ENCODE measurements at places on chromosomes 1 and 21.

- no peak for DNase-seq
Measured at GRCh38 chr21:39319814-39320332, 6.4 kb upstream of the BRWD1 start.

DNA sequence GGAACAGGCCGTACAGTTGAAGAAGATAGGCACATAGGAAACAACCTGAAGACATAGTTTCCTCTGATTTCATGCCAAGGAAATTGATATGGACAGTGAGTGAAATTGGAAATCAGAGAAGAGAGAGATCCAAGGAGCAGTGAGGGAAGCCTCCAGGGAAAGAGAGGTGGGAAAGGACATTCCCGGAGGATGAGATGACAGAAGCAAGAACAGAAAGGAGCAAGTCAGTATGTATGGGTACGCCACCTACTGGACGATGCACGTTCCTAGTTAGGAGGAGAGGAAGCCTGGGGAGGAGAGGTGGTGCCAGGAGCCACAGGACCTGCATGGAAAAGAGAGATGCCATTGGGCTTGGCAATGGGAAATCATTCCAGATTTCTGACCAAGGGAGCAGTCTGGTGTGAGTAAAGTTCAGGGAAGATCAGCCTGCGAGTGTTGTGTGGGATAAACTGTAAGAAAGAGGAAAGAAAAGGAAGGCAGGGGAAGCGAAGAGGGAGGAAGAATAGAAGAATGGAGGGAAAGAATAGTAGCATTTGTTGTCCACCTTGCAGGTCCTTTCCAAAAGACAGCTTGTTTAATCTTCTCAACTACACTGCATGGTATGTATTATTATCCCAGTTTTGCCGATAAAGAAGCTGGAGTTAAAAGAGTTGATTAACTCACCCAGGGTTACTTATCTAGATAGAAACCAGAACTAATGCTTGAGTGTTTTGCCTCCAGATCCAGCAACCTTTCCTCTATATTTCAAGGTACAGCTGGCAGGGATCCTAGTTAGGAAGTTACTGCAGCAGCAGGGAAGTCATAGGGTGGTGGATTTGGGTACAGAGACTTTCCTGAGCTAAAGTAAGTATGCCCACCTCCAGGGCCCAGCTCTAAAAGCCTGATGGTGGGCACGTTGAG lies 27.4 kb downstream of the C1orf116 start:
- peak; percentile 42 for DNase-seq

DNA sequence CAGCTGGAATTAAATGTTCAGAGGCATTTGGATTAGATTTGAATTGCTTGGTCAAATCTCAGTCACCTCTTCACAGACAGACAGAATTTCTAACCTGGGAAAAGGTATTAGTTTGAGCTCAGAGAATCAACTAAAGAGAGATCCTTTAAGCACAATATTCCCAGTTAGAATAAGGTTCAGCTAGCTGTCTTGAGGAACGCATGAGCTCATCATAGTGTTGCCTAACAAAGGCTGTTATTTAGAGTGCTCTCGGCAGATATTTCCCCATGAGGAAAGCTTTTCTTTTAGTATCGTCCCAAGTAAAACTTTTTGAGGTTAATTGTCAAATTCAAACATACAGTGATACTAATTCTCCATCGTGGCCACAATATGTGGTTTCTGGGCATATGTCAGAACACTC lies 269.9 kb downstream of the HLX start:
- peak; percentile 69 for DNase-seq

- DNase-seq, result no peak
Measured at GRCh38 chr1:2496087-2496622, 20.1 kb downstream of the PLCH2 start.

DNA sequence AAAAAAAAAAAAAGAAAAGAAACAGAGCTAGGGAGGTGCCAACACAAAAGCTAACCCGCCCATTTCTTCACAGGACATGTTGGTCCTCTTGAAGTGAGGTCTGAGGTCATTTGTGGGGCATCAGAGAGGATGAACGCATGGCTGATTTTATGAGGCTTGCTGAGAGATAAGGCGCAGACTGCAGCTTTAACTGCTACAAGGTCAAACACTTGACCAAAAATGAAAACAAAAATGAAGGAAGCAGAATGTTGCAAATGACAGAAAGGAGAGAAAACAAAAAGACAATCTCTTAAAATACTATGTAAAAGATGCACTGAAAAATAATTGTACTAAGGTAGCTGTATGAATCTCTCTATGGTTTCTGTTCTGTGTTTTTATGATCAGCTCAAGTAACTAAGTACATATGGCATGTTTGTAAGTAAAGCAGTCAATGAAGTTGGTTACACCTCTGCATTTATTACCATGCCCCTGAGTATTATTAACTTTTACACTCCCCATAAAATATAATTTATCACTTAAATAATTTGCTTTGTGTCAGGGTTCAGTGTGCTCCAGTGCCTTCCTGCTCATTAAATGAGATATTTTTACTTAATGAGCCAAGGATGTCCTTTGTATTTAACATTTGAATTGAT lies 249.1 kb upstream of the NR5A2 start:
- DNase-seq, result no peak

DNA sequence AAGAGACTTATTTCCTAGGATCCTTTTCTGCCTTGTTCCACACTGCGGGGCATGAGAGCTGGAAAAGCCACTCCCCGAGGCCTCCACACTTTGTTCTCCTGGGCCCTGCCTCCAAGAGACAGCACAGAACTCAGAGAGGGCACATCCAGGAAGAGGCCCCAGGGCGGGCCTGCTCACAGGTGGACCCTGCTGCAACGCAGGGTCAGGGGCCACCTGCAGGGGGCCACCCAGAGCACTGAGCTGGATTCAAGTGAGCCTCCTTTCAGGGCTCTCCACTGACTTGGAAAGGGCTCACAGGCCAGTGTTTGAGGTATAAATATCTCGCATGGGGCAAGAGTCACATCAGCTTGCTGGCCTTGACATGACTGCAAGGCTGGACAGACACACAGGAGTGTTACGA lies 4.8 kb downstream of the RGS16 start:
- DNase-seq, result no peak

- no peak for DNase-seq
Measured at GRCh38 chr1:204338997-204339396, 20.7 kb downstream of the PLEKHA6 start.

GRCh38 chr1:23799570-23800399 lies 769 bp downstream of the GALE start:
- DNase-seq, result peak; percentile 57

DNA sequence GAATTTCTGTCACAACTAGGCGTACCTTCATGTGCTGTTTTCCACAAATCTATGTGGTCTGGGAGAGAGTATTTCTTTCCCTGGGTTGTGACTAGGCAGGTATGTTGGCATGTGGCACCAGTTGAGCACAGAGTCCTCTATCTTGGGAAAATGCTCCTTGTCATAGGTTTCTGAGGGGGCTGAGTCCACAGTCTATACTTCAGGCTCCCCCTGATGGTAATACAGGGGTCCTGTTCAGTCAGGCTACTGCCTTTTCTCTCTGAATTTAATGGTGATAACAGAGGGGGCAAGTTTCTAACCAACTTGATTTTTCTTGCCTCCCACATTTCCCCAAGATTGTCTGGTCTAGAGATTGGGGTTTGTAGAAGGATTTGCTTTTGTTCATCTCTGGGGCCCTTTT lies 35.8 kb downstream of the VANGL1 start:
- DNase-seq, result no peak

- DNase-seq, result no peak
Measured at GRCh38 chr1:244992833-244993232, 128.5 kb upstream of the HNRNPU start.

GRCh38 chr1:57204942-57205787 lies 218.7 kb downstream of the DAB1 start:
- DNase-seq, result no peak

- peak; percentile 39 for DNase-seq
Measured at GRCh38 chr1:9990944-9991343, 6.1 kb upstream of the RBP7 start.

DNA sequence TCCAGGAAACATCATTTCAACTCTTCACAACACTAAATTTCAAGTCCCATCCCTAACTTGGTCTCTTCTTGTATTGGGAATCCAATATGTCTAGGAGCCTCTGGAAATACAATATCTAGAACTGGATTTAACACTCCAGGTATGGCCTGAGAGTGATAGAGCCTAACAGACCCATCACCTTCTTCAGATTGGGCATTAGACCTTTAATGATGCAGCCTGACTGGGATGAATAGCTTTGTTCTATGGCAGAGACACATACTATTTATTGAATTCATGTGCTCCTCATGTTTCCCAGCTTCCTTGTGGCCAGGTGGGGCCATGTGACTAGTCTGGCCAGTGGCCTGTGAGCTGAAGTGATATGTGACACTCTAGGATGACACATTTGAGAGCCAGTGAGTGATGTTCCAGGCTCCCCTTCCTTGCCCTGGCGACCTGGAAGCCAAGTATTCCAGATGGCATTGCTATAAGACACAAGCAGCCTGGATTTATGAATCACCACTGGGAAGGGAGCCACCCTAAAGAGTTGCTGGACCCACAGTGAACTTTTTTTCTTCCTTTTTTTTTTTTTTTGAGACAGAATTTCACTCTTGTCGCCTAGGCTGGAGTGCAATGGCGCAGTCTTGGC lies 31.0 kb upstream of the POU3F1 start:
- no peak for DNase-seq

GRCh38 chr21:33670076-33670978 lies 28.0 kb downstream of the ITSN1 start:
- DNase-seq, result peak; percentile 39

DNA sequence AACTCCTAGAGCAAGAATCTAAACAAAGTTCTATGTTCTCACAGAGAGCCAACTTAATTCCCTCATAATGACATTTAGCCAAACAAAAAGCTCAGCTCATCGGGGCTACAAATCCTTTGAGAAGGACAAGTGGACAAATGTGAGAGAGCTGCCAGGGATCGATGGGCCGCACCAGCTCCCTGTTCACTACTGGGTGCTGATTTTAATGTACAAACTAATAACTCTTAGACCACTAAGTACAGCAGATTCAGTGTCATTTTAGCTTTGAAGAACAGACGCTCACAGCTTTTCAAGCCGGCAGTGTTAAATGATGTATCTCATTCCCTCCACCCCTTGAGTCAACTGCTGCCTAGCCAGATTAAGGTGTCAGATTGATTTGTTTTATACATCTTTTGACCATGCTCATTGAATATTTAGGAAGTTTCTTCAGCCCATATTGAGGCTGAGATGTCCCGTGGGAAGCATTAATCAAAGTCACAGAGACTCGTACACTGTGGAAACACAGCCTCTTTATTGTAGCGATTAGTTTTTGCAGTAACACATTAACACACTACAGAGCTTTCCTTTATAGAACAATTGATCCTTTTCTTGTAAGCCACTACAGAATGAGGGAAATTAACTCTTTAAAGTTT lies 21.1 kb downstream of the PROX1 start:
- no peak for DNase-seq

DNA sequence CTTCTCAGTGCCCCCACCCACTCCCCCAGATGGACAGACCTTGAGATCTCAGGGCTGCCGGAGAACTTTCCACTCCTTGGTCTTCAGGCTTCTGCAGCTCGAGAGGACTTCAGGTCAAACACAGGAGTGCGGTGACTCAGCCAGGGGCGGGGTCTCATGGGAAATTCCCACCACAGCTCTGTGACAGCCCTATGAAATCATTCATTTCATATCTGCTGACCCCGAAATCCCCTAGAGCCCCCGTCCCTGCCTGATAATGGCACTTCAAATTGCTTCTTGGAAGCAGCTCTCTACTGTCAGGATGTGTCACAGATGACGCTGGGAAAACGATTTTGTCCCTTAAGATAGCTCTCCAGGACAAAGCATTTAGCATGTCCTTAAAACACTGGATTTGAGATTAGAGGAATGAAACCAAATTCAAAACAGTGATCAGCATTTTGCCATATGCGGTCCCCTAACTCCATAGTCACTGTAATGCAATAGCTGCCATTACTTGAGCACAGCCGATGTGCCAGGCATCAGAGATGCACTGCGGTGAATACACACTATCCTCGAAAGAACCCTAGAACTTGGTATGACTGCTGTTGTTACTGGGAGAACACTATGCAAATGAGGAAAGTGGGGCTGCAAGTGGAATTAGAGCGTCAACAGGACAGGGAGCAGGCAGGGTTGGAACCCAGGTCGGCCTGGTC lies at the start of gene TNFRSF9:
Gene TNFRSF9 (minus strand): TSS at position 95 of the 692 bp plus-strand sequence. CDS start 845 bp downstream, outside the sequence.
- DNase-seq, result no peak

- DNase-seq, result no peak
Measured at GRCh38 chr1:101121975-101122374, 96.4 kb upstream of the DPH5 start.

DNA sequence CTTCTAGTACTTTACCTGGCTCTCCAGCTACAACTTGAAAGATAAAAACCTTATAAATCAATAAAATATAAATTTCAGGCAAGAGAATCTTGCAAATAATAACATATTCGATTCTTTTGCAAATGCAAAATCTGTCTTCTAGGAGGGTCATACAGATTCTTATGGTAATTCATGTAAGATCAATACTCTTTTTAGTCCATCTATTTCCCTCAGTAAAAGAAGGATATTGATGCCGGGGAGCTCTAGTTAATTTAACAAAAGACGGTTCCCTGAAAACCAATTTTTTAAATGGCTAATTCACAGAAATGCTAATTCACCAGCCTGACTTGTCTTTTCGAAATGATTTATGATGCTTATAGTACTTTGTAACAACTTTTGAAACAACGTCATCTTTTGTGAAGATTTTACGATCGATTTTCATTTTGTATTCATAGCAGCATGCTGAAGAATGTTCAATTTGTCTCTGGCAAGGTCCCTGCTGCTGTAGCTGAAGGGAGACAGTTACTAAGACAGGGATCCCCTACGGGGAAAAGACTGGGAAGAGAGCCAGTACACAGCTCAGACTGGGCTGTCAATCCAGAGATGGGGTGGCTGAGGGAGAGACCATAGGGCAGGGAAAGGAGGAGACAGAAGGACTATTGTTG lies 90.6 kb upstream of the SPAG17 start:
- DNase-seq, result no peak

- no peak for DNase-seq
Measured at GRCh38 chr1:235500971-235501540, 3.2 kb downstream of the B3GALNT2 start.

DNA sequence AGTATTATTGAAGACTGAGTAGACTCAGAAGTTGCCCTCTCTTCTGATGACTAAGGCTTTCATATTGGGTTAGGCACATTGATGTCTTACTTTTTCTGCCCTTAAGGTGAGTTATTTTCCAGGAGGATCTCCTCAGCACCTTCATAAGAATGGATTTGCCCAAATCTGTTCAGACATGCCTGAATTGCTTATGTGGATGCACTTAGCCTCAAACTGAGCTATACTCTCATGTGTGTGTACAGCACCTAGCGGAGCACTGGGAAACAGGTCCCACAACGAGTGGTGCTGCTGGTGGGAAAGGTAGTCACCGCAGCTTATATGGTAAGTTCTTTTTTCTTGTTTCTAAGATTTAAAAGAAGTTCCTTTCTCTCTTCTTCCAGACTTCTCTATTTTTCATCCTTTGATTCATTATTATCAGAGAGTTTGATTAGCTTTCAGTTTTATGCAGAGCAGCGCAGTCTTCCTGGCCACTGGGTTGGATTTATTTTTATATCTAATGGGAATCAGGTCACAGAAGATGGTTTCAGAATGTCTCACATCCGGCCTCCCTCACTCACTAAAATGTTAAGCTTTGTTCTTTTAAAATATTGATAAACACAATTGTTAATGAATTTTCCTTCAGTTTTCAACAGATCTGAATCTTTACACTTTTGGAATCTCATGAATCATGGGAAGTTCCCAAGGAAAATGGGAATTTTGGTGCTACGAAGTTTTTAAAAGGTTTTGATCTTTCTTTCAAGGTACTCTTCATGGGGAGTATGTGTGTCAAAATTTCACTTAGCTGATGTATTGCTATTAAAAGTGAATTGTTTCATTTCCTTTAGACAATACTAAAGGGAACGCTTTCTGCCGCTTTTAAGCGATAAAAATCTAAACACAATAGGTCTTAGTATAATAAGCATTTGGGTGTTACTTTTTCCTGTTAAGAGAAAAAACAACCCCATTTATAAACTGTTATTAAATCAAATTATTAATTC lies 58.5 kb downstream of the EXTL2 start:
- no peak for DNase-seq
